ENCODE measurements at places on chromosomes 7 and 10.
A peak's percentile ranks its signal among the peaks of the same experiment; 100 is the strongest.

DNA sequence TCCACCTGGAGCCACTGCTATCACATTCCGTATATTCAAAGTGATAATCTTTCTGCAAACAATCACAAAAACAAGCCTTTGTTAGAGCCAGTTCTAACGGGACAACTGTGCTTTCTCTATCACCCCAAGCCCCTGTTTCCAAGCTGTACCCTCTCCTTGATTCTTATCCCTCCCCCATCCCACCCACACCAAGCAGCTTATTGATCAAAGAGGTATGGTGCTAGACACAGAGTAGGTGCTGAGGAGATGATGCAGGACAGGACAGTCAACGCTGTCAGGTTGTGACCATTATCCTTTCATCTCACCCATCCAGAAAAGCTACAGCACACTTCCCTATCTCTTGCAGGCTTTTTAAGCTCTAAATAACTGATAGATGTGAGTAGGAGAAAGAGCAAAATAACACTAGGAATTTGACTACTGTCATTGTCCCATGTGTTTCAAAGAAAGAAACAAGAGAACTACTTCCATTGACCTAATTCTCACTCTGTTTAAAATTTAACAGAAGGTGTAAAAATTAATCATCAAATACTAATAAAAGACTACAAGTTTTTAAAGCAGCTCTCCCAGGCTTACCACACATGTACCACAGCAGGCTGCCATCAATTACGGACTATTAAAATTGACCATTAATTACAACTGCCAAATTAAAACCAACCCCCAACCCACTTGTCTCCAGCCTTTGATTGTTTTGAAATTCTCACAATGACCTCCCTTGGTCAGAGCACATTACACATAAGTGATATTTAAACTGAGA, 94.3 kb downstream of the ELAPOR2 start:
- no peak for DNase-seq

DNA sequence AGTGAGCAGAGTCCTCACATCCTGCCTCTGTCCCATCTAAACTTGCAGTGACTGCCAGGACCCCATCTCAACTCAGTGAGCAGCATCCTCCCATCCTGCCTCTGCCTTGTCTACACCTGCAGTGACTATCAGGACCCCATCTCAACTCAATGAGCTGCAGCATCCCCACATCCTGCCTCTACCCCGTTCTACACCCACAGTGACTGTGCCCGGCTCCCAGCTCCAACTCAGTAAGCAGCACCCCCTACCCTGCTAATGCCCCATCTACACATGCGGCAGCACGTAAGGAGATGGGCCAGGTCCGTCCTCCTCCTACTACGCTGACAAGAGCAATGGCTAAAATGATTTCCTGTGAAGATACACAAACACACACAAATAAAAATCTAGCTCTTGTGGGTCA, 65.5 kb downstream of the TNS3 start:
- no peak for DNase-seq

DNA sequence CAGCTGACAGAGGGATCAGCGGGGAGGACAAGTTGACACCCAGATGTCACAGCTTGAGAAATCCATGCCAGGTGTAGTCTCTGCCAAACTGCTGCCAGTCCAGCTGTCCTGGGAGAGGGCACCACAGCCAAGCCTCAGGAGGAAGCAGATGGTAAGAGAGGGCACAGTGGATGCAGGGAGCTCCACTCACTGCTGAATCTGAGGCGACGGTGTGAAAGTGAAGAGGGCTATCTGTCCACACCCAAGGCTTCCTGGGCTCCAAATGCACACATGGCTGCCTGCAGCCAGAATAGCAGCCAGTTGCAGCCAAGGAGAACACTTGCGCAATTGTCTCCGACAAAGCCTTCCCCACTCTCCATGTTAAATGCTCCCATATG, 502.4 kb downstream of the GRID1 start:
- DNase-seq, result no peak

DNA sequence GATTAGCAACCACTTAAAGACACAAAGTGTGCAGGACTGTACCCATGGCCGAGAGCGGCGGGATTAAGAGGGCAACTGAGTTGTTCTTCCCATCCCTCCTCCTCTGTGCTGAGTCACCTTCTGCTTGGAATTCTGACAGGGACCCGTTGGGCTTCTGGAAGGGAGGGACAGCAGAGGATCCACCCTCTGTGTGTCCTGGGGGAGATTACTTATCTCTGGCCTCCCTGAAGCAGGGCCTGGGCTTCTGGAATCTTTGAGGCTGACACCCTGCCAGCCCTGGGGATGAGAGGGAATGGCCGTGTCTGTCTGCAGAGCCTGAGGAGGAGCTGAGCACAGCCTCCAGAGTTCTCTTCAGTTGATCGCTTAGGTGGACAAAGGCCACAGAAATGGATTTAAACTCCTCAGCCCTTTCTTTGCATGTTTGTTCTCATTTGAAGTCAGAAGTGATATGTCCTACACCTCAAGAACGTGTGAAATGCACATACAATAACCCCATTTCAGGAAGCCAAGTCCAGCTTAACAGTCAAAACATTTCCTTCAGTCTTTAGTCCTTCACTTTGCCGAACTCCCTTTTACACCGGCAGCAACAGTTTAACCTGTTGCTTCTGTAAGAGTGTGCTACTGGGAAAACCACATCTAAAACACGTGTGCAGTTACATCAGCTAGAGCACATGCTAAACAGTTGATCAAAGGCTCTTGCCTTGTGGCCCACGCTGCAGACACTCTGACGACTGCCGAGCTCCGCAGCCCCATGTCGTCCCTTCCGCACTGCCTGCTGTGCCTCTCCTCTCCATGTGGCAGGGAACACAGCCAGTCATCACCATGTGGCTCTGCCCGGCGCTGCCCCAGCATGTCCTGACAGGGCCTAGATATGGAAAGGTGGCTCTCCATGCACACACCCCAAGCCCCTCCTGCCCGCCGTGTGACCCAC, 55.7 kb downstream of the IKZF1 start:
- peak; percentile 15 for DNase-seq

DNA sequence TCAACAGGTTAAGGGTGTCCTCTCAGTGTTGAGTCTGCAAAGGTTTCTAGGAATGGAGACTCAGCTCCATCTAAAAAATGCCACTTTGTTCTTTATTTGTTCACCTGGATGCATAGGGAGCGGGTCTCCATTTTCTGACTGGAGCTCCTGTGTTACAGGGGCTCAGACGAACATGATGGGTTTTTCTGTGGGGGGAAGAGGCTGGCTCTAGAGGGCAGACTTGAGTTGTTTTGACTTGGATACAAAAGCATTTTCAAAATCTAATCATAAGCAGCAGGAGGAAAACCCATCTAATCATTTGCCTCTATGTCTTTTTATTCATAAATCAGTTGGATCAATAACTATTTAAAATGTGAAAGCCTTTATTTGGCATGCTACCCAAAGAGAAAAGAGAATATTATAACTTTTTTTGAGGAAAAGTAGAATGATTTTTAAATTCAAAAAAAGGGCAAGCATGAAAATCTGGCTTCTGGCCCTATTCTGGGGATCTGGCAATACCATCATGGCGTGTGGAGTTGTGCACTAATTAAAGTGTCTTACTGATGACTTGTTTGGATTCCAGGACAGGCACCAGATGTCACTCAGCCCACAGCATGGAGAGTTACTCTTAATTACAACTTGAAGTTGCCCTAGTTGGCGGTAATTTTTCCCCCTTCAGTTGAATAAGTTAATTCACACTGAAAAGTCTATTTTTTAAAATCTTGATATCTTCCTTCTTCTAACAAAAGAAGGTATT, 594.9 kb downstream of the REEP3 start:
- DNase-seq, result no peak

DNA sequence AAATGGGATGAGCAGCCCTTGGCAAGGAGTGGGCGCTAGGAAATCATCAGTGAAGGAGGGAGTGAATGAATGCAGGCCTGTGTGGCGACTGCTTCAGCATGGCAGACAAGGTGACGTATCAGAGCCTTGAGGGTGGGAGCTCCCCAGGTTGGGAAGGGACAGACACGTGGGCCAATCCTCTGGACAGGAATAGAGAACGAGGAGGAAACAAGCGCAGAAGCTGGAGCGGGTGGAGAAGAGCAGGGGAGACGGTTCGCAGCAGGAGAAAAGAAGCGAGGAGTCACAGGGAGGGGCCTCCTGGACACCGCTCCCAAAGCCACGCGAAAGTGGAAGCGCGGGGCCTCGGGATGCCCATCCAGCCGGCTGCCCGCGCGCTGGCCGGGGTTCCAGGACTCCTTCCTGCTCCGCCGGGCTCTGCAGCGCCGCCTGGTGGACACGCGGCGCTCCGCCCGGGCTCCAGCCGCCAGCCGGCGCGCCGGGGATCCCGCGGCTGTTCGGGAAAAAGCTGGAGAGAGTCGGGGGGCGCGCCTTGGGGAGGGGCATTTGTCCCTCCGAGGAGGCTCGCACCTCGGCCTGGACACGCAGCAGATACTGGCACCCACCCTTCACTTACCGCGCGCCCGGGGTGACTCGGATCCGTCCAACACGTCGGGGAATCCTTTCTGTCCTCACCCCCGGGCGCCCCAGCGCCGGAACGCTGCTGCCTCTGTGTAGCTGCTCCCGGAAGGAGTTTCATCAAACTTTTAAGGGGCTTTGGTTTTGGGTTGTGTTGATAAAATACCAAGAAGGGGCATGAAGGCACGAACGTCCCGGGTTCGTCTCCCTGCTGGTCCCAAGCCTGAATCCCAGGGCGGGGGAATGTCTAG, 6.3 kb downstream of the ZNF503 start:
- DNase-seq, result peak; percentile 92

DNA sequence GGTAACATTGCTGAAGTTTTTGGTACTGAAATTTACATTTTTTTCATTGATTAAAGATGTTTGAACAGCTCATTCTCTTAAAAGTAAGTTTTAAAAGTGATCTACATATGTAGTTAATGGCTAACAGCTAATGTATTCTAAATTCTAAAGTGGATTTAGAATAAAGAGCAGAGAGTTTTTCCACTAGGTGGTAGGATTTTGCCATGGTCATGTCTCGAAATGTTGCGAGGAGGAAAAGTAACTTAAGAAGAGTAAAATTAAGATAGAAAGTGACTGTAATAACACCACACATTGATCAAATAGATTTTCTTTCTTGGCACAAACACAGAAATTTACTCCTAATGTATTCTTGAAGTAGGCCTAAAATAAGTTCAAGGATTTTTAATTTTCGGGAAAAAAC, 19.8 kb downstream of the LSMEM1 start:
- no peak for DNase-seq

GRCh38 chr10:67200913-67201564, 275.2 kb downstream of the LRRTM3 start:
- DNase-seq, result no peak

DNA sequence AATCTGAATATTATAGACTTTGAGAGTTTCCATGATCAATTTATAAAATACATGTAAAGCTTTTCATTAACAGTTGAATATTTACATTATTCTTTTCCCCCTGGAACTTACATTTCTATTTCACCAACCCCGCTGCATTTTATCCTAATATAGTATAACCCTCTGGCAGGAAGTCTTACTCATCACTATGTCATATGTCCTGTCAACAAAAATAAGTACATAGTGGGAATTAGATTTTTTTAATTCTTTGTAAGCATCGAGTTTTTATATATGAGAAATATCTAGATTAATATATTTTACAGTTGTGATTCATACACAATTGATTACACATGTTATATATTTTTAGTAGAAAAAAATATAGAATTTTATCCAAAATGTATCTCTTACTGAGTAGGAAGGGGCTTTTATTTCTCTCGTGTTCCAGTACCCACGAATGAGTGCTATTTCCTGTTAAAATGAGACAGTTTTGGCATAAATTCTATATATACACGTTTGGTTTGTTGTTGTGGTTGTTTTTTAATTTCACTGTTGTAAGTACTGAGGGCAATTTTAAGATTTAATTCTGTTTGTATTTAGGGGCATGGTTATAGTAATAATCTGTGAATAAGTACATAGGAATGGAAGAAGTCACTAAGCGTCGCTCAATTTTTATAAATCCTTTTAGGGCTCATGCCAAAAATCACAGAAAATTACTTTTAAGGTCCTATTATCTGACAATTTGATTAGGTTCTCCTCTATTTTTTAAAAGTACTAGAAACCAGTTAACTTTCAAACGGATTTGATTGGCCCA, 87.1 kb downstream of the HECW1 start:
- no peak for DNase-seq

GRCh38 chr10:2488446-2489005, 578.8 kb upstream of the PFKP start:
- DNase-seq, result no peak

- DNase-seq, result no peak
Measured at GRCh38 chr7:128770233-128770632, 5.4 kb downstream of the OPN1SW start.

DNA sequence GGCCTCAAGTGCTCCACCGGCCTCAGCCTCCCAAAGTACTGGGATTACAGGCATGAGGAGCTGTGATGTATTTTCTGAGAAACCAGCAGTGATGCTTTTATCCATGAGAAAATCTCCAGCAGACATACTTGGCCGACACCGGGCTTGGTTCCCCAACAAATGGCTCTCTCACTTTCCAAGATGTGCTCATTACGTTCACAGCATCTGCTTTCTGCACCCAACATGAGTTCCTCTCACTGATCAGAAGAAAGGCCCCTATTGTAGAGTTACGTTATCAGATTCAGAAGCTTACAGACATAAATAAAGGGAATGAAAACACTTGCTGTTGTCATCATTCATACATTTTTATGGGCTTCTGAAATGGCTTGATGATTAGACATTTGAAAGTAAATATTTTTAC, 95.0 kb downstream of the CALD1 start:
- no peak for DNase-seq
